ENCODE measurements at places on chromosomes 3 and 15.
A peak's percentile ranks its signal among the peaks of the same experiment; 100 is the strongest.

DNA sequence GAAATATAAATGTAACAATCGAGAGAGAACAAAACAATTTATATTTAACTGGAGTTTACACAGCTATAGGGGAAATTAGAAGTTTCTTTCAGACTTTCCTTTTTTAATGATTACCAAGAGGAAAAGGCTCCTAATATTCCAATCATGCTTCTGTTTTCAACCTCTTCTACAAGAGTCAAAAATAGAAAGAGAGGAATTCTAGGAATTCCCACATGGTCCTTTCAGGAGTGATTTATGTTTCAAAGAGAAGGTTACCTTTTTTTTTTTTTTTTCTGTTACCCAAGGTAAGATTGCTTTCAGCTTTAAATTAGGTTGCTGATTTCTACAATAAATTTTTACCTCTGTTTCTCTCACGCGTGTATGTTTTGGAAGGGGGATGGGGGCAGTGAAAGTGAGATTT, 355.3 kb upstream of the DCBLD2 start:
- no peak for DNase-seq

- no peak for DNase-seq
Measured at GRCh38 chr3:163878396-163878795, 1199.9 kb downstream of the SI start.

GRCh38 chr15:92429378-92430068, 35.8 kb downstream of the ST8SIA2 start:
- no peak for DNase-seq

DNA sequence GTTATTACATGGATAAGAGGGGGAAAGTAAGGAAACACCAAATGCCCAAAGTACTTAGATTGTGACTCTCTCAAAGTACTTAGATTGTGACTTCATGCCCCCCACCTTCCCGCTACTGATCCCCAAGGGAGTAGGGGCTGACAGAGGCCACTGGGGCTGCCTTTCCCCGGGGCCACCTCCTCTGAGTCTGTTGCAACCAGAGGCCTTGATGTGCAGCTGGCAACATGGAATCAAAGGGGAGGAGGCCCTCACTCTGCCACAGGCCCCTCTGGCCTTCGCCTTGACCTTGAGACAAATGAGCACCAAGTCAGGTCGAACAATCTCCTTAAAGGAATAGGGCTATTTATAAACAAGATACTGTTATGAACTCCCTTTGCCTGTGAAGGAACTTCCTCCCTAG, 62.5 kb downstream of the LRTM1 start:
- DNase-seq: no peak

DNA sequence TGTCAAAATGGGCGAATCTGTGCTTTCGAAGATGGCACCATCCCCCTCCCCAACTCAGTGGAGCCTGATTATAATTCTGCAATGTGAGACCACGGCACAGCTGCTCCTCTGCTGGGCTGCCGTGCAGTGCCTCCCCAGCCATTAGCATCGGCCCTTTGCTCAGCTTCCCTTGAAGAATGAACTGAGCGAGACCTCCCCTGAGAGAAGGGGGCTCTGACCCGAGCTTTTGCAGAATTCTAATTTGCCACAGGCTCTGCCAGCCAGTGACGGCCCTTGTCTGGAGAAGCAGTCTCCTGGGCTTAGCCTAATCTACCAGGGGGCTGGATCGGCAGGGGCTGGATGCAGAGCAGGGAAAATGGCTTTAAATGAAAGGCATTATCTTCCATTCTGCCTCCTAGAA, 57.2 kb downstream of the GLDN start:
- DNase-seq: no peak

DNA sequence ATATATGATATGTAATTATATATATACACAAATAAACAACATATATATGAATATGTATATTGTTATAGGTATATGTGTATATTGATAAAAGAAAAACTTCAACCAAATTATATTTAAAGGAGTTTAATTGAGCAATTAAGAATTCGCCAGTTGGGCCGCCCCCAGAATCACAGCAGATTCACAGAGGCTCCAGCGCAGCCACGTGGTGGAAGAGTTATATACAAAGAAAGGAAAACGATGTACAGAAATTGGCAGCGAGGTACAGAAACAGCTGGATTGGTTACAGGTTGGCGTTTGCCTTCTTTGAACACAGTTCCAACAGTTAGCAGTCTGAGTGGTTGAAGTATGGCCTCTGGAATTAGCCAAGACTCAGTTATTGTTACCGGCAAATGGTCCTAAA, 137.3 kb upstream of the SLC24A5 start:
- no peak for DNase-seq

DNA sequence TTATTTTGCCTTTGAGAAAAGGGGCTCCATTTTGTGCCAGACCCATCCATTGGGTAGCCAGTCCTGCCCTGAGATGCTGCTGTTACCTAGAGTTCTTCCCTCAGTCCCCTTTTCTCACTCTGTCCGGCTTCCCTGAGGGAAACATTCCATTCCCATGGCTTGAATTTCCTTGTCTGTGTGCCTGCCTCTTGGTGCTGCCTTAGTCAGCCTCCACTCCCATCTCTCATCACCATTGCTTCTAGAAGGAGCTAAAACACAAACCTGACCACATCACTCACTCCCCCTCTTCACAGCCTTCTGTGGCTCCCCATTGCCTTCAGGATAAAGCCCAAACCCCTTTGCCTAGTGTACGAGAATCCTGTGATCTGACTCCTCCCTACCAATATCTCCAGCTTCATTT, 25.2 kb upstream of the C2CD4B start:
- no peak for DNase-seq

DNA sequence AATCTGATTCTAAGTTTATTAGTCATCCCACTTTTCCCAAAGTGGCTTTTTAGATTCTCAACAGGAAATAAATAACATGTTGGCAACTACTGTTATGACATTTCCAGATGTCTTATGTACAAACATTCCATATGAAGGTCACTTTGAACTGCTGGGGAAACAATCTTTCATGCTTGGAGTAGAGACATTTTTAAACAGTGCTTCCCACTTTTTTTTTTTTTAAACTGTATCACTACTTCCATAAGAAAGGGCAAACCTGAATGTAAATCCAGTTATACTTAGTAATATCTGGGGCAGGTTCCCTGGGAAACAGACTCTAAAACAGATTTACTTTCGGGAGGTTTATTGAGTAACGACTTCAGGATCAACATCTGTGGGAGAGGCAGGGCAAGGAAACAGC, 473.8 kb downstream of the TAFA4 start:
- no peak for DNase-seq

GRCh38 chr15:77033417-77033728, 37.5 kb downstream of the TSPAN3 start:
- DNase-seq: peak; percentile 4

DNA sequence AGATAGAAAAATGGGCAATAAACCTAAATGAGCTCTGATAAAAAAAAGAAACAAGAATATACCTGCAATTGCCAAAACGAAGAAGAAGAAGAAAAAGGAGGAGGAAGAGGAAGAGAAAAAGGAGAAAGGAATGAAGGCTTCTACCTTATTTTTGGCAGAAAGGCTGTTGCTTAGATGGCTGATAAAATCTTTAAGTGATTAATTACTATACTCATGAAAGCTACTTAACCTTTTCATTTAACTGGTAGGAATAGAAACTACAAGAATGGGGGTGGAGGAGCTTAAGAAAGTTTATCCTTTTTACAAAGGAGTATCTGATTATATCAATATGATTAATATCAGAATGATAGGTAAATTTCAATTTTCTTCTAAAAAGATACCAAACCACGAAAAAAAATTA, 75.2 kb downstream of the CLASP2 start:
- DNase-seq: no peak

DNA sequence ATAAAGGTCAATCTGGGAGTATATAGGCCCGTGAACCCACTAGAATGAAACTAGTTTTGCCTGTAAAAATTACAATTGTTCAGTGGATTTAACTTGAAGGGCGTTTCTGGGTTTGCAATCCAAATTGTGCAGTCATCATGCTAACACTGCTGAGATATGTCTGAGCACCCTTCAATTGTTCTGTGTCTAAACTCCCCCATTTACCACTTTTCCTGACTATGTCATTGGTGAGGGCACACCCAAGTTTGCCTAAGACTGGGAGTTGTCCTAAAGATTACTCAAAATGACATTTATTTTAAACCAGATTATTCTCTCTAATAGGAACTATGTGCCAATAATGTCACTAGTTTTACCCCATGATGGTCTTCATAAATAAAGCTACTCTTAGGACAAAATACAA, 54.6 kb downstream of the EMC4 start:
- no peak for DNase-seq

GRCh38 chr3:185595526-185595925, 9.4 kb downstream of the SENP2 start:
- DNase-seq: no peak

GRCh38 chr3:171936191-171936841, 93.2 kb downstream of the TMEM212 start:
- no peak for DNase-seq

DNA sequence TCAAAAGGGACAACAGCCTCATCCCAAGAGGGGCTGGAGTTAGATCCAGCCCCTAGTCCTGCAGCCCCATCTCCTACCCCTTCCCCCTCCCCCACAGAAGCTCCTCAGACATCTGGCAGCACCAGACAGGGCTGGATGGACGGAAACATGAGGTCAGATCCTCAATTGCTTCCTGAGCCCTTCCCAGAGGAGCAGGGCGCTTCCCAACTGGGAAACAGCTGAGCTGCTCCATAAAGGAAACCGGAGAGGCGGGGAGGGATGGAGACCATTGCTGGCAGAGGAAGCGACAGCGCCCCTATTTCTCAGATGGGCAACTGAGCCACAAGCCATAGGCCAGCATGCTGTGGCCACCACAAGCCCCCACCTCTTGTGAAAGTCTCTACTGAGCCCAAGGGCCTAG, 18.3 kb upstream of the CYP11A1 start:
- DNase-seq: no peak

- no peak for DNase-seq
Measured at GRCh38 chr3:9590282-9590791, 36.7 kb upstream of the LHFPL4 start.

- no peak for DNase-seq
Measured at GRCh38 chr15:56236197-56236596, 7.5 kb downstream of the RFX7 start.

- DNase-seq: no peak
Measured at GRCh38 chr15:45443645-45444044, 65.3 kb upstream of the GATM start.

DNA sequence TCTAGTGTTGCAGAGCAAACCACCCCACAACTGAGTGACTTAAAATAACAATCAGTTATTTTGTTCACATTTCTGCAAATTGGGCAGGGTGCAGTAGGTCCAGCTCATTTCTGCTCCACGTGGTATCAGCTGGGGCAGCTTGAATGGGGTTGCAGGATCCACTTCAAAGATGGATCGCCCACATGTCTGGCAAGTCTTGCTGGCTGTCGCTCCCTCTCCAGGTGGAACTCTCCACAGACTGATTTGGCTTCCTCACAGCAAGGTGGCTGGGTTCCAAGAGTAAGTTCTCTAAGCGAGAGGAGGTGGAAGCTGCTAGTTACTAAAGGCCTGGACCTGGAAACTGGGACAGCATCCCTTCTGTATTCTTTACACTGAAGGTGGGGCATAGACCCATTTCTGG, 213.3 kb downstream of the SLC9A9 start:
- no peak for DNase-seq

GRCh38 chr3:133410191-133410892, 10.5 kb downstream of the BFSP2 start:
- no peak for DNase-seq

GRCh38 chr3:133893683-133894352, 1.9 kb downstream of the RAB6B start:
- DNase-seq: no peak

GRCh38 chr3:140595295-140595694, 82.6 kb upstream of the TRIM42 start:
- DNase-seq: no peak

- DNase-seq: no peak
Measured at GRCh38 chr3:15325228-15325627, 7.2 kb downstream of the SH3BP5 start.
